ENCODE measurements at places on chromosomes 7 and 10.

- DNase-seq: no peak
Measured at GRCh38 chr7:20030417-20030816, 186.8 kb downstream of the MACC1 start.

DNA sequence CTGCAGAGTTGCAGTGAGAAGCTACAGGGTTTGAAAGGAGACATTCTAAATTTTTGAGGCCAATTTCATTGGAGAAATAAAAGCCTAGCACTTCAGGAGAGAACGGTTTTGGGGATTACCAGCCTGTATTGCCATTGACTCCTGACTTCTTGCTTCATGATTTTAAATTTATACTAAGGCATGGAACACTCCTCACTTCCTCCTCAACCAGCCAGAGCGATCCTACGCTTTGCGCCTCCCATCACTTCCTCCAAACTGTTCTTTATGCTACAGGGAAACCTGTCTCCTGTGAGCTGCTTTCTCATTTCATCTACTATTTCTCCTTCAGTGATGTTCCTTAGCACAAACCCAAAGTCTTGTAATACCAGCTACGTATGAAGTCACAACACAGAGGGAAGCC, 495.1 kb downstream of the SUGCT start:
- no peak for DNase-seq

DNA sequence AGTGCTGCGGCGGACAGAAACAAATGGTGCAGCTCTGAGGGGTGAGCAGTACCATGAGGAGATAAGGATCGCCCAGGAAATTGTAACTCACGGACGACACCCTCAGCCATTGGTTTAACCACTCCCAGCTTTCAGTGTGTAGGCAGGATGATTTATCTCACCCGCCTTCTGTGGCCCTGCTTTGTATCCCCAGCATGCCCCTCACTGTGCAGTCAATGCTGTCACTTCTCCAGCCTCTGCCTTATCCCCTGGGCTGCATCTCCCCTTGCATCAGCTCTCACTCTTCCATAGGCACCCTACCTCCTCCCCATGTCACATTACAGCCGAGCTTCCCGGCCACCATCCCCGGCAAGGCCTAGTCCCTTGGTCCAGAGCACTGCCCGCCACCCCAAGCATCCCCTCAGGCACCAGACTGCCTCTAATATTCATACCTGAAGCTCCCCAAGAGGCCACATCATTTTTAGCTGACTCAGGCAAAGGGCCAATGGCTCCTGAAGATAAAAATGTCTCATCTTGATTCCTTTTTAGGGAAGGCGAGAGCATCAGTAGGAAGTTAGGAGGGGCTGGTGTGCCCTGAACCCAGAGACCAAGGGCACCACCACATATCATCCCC, 77.1 kb downstream of the CARD11 start:
- DNase-seq: no peak

- DNase-seq: no peak
Measured at GRCh38 chr7:22435105-22435504, 64.9 kb downstream of the STEAP1B start.

DNA sequence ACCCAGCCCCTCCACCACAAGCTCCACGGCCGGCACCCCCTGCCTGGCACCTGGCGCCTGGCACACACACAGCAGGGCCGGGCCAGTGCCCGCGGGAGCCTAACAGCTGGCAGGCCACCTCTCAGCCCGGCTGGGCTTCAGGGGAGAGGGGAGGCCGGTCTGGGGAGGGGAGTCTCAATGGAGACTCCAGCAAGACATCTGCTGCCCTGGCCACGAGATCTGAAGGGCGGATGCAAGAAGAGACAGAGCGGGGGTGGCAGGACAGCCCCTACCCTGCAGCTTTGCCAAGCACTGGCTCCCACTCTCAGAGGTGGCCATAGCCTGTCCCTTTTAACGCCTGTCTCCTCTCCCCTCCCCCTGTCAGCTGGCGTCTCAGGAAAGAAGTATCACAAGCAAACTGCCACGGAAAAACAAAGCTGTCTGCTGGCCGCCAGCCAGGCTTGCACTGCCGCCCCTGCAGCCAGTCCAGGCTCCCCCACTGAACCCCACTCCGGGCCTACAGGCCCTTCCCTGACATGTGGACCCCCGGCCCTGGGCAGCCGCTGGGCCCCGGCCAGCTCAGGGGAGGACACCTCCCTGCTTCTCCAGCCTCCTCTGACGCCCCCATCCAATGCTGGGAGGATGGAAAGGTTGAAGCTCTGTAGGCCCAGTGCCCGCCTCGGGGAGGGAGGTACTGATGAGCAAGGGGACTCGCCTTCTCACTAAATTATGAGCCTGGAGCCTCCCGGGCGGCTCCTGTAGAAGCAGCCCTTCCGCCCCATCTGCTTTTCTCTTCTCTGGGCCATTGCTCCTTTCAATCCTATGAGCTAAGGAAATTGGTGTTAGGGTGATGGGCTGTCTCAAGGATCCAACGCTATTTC, 178.4 kb downstream of the ARHGAP12 start:
- no peak for DNase-seq

DNA sequence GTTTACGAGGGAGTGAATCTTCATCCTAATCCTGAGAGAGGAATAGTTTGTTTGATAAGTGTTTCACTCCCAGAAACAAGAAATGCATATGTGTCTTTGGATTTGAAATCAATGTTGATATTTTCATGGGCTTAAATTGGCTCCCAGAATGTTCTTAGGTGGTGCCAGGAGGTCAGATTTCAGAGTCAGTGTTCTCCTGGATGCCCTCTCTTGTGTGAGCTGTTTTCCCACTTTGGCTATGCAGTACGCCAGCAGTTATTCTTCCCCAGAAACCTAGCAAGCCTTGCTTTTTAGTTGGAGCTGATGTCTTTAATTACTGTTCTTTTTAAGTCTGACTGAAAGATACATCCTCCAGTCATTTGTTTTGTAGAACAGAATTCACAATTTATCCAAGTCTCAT, 291.4 kb downstream of the DNAJB9 start:
- no peak for DNase-seq

DNA sequence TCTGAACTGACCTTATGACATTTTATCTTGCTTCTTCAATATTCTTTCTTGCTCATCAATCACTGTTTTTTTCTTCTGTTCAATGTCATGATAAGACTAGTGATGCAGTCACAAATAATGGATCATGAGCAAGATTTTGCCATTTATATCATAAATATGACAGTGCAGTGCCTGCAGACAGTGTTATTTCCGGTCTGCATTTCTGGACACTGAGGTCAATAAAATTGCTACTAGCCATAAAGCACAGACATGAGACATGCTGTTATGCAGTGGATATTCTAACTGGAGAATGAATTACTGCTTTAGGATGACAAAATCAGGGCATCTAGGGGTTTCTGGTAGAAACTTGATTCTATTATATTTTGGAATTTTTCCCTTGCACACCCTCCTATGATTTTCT, 1509.7 kb upstream of the LRRTM3 start:
- no peak for DNase-seq

GRCh38 chr10:43739161-43739560, 90.5 kb upstream of the ZNF32 start:
- no peak for DNase-seq
